CD4-positive, alpha-beta T cell treated with Interleukin-21 for 1 hour (primary cell): ENCODE measurements at places on chromosomes 5 and 9.

DNA sequence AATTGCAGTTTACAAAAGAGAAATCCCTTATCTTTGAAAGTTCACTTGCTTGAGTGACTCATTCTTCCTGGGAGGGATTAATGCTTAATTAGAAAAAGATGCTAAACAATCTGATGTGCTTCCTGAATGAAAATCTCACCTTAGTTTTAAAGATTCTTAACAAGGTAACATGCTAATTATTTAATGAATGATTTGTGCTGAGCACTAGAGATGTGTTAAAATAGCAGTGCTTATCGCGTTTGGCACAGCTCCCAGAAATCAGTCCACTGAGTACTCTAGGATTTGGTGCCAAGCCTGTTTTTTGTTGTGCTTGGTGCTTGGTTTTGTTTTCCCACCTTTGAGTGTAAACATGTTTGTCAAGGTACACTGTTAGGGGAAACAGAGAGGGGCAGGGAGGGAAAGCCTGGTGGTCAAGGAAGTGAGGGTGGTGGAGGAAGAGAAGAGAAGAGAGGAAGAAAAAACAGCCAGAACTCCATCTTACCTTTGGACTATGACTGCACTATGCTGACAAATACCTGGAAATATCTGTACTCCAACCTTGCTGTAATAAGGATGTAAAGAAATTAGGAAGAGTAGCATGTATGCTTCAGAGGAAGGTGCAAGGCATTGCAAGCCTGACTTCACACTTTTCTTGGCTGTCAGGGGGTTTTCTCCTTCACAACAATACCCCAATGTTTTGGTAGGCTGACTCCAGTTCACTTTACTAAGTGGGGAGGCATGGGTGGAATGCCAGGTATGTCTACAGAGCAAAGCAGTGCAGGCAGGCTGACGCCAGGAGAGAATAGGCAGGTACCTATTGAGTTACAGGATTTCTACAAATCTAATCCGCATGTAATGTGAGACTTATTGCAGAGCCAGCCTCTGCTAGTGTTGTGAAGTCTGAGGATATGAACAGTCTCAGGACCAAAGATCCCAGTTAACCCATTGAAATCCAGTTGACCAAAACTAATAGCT is 157.2 kb upstream of the ISL1 start:
- no peak for DNase-seq

GRCh38 chr9:34419716-34420504 is 38.5 kb downstream of the FAM219A start:
- DNase-seq = no peak

DNA sequence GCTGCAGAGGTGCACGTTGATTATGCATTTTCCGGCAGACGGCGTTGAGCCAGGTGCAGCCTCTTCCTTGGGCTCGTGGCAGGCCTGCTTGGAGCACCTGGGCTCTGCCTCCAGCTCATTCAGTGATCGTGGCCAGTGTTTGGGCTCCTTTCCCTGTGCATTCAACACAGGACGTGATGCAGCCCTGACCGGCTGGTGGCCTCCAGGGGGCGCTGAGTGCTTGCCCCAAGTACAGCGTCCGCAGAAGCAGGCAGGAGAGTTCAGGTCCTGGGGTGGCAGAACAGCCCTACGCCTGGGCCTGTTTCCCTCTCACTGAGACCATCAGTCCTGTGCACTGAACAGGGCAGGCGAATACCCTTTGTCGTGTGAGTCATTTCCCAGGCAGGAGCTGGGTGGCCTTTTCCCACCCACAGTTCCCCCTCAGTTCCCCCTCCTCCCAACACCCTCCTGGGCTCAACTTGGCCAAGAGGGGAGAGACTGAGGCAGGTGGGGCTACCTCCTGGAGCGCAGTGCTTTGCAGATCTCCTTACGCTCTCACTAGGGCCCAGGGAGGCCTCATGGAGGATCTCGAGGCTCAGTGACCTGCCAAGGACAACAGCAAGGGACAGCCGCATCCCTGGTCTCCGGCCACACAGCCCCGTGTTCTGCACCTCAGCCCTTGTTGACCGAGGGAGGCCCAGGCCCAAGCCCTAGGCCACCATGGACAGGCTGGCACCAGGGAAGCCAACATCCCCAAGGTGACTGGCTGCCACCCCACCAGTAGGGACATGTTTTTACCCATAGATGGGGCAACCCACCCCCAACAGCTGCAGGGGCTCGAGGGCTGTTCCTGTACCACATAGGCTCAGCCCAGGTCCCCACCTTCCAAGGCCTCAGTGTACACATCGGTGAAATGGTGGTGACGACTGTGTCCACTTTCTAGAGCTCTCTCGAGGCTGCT is 52.9 kb downstream of the LRSAM1 start:
- DNase-seq = peak; percentile 79

DNA sequence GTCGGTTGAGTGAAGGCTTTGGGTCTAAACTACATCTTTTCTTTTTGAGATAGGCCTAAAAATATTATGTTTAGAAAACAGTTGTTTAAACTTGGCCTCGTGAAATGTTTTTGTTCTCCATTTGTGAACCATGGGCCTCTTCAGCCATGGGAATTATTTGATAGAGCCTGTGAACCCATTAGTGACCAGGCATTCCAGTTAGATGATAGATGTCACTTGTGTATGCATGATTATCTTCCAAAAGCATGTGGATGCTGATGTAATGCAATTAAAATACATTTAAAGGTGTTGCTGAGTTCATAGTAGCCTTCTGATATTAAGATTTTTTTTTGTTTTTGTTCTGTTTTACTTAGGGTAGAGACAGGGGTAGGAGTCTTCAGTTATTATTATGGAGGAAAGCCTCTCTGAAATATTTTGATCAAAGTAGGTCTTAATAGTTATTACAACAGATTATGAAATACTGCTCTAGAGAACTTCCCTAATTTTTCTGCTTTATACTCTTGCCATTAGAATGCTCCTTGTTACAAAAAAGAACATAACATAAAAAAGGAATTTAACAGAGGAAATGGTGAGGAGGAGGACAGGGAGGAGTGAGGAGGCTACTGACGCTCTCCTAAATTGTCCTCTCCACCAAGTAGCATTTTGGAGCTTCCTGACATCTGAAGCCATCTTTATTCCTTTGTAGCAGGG is 32.9 kb downstream of the CPEB4 start:
- DNase-seq = no peak

DNA sequence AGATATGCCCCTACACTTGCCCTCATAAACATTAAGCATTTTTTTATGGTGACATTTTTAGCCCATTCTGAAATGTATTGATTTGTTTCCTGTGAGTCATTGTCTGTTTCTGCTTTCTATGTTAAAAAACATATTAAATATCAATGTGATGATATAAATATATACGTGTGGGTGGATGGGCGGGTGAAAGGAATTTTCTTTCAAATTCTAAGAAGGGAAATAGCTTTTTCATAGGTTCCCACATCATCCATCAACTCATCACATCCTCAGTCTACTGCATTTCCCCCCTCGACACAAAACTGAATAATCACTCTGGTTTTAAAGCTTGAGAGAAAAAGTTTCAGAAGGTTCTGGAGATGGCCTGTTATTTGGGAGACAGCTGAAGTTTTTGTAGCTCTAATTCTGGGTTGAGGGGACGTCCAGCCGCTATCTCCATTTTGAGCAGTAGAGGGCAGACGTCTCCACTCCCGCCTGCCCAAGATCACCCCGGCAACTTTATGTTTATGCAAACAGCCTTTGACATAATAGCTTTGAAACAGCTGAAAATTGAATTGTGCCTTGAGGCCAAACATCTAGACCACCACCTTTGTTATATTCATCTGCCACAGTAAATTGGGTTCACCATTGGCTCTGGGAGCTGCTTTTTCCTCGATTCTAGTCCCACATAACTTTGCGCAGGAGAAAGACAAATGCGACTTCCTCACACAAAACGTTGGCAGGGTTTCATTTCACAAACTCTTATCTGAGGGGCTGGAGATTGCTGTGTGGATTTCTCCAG is 216.2 kb upstream of the CLINT1 start:
- peak; percentile 43 for DNase-seq

DNA sequence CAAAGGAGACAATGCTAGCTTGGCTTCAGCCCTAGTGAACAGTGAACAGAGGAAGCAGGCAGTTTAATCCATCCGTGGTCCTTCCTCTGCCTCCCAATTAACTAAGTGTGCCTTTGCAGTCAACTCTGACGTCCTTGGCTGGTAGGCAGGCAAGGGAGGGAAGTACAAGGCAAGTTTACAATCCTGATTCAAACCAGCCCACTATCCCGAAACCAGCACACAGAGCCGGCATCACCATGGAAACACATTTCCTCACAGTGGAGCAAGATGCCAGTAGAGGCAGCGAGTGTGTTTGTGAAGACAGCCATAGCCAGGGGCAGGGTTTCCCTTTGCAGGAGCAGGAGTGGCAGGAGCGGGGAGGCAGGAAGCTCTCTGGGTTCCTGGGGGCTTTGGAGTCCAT is 73.9 kb downstream of the GOLPH3 start:
- no peak for DNase-seq

- DNase-seq = no peak
Measured at GRCh38 chr9:22112870-22113821, 104.0 kb upstream of the CDKN2B start.

GRCh38 chr9:100492952-100493351 is 20.0 kb downstream of the TMEFF1 start:
- no peak for DNase-seq

DNA sequence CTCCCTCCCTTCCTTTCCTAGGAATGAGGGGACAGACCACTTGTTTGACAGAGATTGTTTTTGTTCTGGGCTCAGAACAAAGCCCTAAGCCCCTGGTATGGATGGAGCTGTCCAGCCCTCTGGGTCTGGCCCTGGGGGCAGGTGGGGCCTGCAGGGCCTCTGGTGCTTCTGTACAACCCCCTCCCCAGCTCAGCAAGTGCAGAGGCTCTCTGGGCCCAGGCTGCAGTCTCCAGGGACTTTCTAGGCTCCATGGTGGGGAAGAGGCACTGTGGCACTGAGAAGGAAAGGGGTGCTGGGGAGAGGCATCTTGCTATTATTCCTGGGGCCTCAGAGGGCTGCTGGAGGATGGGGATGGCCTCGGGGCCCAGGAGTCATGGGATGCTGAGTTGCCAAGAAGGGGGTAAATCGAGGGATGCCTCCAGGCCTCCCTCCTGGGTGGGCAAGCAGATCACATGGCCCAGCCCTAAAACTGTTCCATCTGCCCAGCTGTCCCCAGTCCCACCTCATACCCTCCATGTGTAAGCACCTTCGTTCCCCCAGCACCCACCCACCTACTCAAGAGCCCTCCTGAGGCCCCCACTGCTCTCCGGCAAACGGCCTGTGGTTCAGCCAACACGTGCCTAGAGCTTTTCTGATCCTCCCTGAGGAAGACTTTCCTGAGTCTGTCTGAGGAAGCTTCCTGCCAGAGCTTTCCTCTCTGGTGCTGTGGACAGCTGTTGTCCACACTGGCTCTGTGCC is 225.7 kb downstream of the CACNA1B start:
- no peak for DNase-seq

- DNase-seq = no peak
Measured at GRCh38 chr5:115463983-115464382, 80.6 kb downstream of the FEM1C start.

- DNase-seq = no peak
Measured at GRCh38 chr9:75967556-75967955, 77.1 kb downstream of the PCSK5 start.

DNA sequence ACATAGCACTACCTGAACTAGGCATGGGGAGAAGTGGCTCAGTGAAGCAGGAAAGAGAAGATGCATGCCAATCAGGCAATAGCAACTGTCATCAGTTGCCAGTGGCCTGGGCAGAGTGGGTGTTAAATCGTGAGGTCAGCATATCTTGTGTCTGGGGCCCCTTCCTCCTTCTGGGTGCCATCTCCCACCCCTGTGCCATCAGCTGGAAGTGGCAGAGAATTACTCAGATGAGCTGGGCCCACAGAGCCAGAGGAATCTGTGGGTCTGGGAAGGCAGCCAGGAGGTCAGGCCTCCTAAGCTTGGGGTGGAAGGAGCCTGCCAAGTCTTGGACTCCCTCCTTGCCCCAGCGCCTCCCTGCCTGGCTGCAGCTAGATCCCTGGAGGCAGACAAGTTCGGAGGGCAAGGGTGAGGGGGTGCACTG is 66.5 kb downstream of the GALNT12 start:
- DNase-seq = no peak

- DNase-seq = no peak
Measured at GRCh38 chr5:91183743-91184142, 199.4 kb downstream of the ARRDC3 start.

DNA sequence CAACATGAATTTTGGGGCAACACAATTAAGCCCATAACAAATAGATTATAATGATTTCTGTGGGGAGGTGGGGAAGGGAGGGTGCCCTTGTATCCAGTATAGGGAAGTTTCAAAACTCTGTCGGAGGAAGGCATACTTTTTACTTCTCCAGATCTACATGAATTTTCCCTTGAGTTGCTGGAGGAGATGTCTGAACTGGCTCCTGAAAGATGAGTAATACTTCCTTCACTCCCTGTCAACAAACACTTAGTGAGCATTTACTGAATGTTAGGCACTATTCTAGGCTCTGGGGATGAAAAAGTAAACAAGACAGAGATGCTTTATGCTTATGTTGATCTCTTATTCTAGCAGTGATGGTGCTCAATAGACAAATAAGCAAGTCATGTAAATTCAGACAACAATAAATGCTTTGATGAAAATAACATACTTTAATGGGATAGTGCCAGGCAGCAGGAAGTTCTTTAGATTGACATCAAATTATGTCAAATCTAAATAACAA is 197.9 kb upstream of the ANKH start:
- no peak for DNase-seq

- DNase-seq = no peak
Measured at GRCh38 chr9:107423540-107423939, 66.0 kb downstream of the KLF4 start.

DNA sequence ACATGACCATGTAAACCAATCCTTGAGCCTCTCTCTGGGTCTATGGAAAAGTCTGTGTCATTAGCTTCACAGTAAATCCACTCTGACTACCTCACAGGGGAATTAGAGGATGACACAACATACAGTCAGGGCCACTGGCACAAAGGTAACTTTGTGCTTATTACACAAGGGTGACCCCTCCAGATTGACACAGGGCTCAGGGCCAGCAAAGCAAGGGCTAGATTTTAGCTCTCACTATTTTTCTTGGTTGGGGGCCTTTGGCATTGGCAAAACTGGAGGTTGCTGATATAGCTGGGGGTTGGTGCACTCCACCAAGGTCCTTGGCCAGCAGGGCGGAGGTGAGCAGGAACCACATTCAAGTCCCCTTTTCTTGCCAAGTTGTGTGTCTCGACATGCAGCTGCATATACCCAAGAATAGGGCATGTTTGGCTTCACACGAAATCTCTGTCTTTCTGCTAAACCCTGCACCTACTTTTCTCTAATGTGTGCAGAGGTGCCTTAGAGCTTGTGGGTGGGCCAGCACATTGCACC is 15.2 kb upstream of the OSMR start:
- no peak for DNase-seq

DNA sequence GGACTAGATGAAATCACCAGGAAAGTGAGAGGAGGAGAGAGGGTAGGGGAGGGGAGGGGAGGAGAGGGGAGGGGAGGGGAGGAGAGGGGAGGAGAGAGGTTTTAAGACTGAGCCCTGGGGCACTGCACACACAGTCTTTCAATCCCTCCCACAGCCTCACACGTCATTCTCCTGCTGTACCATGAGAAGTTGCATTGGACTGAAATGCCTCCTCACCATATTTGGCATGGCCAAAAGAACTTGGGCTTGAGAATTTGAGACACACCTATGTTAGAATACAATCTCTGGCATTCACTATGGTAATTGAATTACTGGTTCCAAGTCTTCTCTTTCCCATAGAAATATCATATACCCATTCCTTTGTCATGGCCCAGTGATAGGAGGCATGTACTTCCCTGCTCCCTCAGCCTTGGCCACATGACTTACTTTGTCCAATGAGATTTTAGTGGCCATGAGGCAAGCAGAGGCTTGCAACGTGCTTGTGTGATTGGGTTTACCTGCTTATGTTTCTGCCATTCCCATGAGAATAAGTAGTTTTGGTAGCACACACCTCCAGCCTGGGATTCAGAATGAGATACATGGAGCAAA is 133.3 kb upstream of the SMARCA2 start:
- DNase-seq = no peak

GRCh38 chr5:124866355-124867136 is 120.1 kb upstream of the ZNF608 start:
- no peak for DNase-seq
